Caki2 (cell line): ENCODE measurements at places on chromosomes 6 and 20. TPM values are rescaled to one million over a fixed set of nuclear protein-coding genes. Genes with fewer than 3 reads are reported as not detected.

Gene IRF4
- not detected in 2 replicates for total RNA-seq

- peak; percentile 65 for DNase-seq
Measured at GRCh38 chr6:10098756-10099528, 315.9 kb downstream of the TFAP2A start.

Gene PERP
- total RNA-seq: 229 and 255 TPM in 2 replicates

- DNase-seq: no peak
Measured at GRCh38 chr6:138987080-138987642, 892 bp downstream of the REPS1 start.

DNA sequence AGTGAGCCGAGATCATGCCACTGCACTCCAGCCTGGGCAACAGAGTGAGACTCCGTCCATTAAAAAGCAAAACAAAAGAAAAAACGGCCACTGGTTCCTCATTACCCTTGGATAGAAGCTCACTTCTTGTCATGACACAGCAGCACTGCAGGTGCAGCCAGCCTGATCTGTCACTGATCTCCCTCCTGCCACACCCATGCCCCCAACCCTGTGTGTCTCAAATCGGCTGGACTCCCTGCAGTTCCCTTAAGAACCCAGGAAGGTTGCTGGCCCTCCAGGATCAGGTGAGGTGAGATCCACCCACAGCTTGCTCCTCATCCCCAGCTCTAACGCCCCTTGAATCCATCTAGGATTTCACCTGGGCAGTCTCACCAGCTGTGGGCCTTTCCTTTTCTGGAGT, 26.3 kb upstream of the NNAT start:
- DNase-seq: no peak
